Right renal pelvis (tissue), 4 donors: ENCODE measurements at places on chromosomes 12 and 14.
A peak's percentile ranks its signal among the peaks of the same experiment; 100 is the strongest.

GRCh38 chr12:120944645-120945217, 33.6 kb upstream of the HNF1A start:
- no peak for DNase-seq

- no peak for DNase-seq
Measured at GRCh38 chr14:75083271-75083670, 13.8 kb downstream of the ZC2HC1C start.

DNA sequence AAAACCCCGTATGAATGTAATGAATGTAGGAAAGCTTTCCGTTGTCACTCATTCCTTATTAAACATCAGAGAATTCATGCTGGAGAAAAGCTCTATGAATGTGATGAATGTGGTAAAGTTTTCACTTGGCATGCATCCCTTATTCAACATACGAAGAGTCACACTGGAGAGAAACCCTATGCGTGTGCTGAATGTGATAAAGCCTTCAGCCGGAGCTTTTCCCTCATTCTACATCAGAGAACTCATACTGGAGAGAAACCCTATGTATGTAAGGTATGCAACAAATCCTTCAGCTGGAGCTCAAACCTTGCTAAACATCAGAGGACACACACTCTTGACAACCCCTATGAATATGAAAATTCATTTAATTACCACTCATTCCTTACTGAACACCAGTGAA, 23.8 kb downstream of the ZNF891 start:
- DNase-seq = no peak

- DNase-seq = no peak
Measured at GRCh38 chr12:6603095-6603567, 4.0 kb downstream of the CHD4 start.

- no peak for DNase-seq
Measured at GRCh38 chr12:71900091-71900490, 38.6 kb upstream of the TPH2 start.

- DNase-seq = no peak
Measured at GRCh38 chr12:112340230-112340629, 42.0 kb downstream of the HECTD4 start.

DNA sequence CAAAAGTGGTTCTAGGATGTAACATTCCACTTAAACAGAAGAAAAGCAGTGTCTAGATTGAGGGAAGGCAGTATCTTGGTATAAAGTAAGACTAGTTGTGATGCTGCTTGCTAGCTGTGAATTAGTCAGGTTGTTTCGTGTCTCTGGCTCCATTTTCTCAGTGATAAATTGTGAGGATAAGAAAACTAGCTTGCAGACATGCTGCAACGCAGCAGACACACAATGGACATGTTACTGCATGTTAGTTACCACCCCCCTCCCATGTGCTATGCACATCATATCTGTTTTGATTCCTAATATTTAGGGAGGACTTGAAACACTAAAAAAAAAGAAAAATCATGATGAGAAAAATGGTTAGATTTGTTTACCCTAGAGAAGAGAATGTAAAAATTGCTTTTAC, 2.9 kb downstream of the CCNK start:
- no peak for DNase-seq

GRCh38 chr12:96980991-96981414, 73.9 kb downstream of the NEDD1 start:
- DNase-seq = no peak

GRCh38 chr12:67482751-67483661, 165.5 kb upstream of the DYRK2 start:
- DNase-seq = peak; percentile 24

DNA sequence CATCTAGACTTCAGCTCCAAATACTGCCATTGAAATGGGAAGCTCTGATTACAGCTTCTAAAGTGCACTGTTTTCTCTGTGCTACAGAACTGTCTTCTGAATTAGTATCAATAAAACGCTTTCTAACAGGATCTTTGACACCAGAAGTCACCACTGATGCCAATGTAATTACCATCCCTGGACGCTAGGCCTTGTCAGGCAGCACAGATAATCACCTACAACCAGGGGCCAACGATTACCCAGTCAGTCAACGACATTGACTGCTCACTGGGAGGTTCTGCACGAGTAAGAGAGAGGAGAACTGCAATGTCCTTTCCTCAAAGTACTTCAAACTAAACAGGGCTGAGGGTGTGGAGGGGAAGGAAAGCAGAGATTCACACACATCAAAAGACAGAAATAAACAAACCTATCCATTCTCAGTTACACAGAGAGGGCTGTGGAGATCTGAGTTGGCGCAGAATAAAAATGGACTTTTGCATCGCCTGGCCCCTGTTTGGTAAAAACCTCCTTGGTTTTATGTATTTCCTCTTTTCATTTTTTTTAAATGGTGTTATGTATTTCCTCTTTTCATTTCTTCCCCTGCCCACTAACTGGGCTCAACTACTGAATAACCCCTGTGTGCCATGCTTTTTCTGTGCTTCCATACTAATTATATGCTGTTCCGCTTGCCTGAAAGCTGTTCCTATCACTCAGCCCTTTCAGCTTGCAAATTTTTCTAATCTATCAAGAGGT, 492.2 kb downstream of the APAF1 start:
- DNase-seq = no peak

GRCh38 chr14:81751198-81751597, 217.5 kb upstream of the SEL1L start:
- no peak for DNase-seq

GRCh38 chr12:131455218-131455506, 255.7 kb upstream of the SFSWAP start:
- DNase-seq = no peak

GRCh38 chr14:77406718-77407117, 16.6 kb downstream of the NOXRED1 start:
- DNase-seq = no peak

GRCh38 chr12:12788675-12789368, 3.4 kb downstream of the APOLD1 start:
- peak; percentile 65 for DNase-seq

DNA sequence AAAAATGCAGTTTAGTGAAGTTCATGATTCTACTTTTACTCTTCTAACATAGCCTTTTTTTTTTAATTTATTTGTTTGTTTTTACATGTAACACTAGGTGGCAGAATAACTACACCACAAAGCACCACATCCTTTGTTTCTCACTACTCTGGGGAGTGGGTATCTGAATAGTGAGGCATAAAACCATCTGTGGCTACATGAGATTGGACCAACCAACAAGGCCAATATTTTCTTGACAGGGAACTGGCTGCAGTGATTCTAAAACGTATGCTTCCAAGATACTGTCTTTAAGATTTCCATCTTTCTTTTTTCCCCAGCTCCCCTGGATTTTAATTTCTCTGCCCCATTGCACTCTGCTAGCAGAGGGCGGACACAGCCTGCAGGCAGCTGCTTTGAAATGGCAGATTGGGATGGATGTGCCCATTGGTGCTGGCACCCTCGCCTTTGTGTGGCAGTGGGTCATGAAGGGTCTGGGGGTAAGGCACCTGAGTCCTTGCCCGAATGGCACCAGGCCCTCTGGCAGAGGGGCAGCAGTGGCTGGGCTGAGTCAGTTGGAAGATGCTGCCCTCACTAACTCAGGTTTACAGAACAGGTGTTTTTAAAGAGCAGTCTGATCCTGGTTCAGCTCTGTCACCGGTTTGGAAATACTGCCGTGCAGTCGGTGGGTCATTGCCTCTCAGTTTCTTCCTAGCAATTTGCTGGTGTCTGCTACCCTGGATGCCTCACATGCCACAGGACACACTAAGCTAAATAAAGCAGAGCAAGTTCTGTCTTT, 429.1 kb downstream of the RAD51B start:
- DNase-seq = no peak

DNA sequence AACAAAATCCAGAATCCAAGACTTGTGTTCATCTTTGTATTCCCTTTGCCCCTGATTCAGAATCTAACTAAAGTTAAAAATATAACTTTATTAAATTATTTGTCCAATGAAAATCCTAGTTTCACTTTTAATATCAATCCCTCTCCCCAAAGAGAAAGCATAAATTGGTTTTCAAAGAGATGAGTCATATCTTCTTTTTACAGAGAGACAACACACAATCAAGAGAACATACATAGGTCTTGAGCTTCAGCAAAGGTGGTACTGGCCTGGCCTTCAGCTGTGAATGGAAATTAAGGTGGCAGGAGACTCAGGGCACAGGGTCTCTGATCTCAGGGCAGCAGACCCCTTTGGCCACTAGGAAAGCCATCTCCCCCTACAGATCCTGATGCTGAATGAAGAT, 4.3 kb upstream of the ASCL1 start:
- no peak for DNase-seq
